RWPE1 (cell line): ENCODE measurements at places on chromosomes 5 and 9.

DNA sequence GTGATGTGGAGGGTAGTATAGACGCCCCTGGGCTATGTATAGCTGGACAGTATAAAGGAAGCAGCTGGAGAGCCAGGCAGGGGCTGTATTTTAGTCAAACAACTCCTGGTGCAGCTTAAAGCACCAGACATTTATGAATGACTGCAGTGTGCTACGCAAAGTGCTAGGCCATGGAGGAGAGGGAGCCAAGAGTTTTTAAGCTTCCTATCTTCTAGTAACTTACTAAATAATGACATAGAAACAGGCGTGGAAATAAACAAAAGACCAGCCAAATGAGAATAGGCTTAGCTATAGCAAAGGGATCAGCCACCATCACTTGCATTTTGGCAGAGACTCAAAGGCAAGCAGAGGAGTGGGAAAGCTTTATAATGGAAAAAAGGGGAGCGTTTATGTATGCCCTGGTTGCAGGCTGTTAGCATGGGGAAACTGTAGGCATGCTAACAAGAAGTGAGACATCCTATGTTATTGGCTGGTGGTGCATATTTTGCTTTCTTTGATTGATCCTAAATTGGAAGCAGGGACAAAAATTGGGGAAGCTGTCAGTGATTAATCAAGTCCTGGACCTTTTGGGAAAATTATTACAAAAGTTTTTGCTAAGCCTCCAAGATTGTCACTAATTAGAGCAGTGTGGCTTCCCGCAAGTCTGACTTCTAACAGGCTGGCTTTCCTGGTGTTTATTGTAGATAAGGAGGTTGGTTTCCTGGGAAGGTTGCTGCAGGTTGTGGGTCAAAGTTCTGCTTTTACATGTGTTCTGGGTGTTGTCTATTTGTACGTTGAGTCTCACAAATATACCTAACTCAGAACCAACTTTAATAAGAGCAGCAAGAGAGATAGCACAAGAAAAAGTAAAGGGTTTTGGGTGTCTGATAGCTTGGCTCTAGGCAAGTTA is 46.6 kb downstream of the RAB3C start:
- no peak for DNase-seq

DNA sequence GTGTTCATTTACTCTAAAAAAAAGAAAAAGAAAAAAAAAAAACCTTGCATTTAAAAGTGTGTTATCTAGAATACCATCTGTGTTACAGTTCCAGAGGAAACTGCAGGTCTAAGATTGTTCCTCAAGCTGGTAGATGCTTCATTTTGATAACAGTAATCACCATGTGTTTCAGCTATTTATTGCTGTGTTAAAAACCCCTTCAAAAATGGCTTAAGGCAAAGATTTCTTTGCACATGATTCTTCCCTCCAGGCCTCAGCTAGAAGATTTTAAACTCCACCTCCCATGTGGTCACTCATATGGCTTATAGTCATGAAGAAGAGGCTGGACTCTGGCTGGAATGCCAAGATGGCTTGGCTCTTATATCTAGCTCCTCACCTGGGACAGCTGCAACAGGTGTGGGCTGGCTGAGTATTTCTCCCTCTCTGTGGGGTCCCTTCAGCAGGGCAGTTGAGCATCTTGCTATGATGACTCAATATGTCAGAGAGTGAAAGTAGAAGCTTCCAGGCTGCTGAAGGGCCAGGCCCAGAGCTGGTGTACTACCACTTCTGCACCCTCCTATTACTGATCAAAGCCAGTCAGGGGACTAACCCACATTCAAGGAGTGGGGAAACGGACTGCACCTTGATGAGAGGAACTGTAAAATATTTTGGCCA is 920.4 kb upstream of the DMAC1 start:
- no peak for DNase-seq

DNA sequence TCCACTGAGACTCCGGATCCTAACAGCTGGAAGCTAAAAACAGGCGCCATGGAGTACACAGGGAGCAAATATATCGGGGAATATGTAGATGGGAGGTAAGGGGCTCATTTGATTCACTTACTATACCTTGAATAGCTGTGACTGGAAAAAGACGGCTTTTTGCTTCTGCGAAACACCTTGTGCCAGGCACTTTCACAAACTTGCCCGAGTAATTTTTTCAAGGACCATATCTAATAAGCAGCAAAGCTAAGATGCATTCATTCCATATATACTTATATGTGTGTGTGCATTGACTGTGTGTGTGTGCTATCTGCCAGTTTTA is 178 bp downstream of the MORN5 start:
- no peak for DNase-seq

- no peak for DNase-seq
Measured at GRCh38 chr9:98385751-98386150, 130.3 kb upstream of the TBC1D2 start.

DNA sequence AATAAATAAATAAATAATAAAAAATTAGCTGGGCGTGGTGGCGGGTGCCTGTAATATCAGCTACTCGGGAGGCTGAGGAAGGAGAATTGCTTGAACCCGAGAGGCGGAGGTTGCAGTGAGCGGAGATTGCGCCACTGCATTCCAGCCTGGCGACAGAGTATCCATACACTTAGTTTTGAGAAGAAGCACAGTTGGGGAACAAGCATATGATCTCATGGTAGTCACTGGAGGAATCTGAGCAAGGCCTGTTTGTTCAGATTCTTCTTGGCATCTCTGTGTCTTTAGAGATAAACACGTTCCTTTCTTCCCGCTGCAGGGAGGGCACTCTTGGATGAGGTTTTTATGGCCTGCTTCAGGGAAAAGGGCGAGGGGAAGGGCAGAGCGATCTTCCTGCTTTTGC is 15.6 kb upstream of the DENND1A start:
- no peak for DNase-seq

DNA sequence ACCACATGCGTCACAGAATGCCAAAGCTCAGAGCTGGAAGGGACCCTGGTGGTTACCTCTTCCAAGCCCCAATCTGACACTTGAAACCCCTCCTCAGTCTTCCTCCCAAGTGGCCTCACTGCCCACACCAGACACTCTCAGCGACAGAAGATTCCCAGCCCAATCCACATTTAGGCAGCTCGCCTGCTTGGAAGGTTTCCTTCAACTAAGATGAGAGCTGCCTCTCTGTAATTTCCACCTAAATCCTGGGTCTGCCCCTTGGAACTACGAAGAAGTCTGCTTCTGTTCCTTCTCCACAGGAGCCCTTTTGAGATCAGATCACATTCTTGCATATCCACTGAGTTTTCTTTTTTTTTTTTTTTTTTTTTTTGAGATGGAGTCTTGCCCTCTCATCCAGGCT is 83.7 kb downstream of the PAX5 start:
- no peak for DNase-seq

GRCh38 chr5:97124335-97124734 is 18.1 kb downstream of the LIX1 start:
- peak; percentile 80 for DNase-seq

DNA sequence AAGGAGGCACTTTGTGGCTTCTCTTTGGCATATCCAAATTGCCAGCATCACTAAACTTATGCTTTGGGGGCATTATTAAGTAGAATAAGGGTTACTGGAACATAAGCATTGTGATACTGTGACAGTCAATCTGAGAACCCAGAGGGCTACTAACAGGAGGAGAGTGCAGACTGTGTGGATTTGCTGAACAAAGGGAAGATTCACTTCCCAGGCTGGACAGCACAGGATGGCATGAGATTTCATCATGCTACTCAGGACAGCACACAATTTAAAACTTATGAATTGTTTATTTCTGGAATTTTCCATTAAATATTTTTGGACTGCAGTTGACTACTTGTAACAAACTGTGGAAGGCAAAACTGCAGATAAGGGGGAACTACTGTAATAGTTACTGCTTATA is 212.5 kb downstream of the TMC1 start:
- DNase-seq, result no peak
